ENCODE measurements at places on chromosomes 12 and 14.

GRCh38 chr12:123532808-123533649 is 490 bp downstream of the RILPL1 start:
- no peak for DNase-seq

- no peak for DNase-seq
These were observed 122.6 kb downstream of the RAD51B start for GRCh38 chr14:67942080-67942710.

DNA sequence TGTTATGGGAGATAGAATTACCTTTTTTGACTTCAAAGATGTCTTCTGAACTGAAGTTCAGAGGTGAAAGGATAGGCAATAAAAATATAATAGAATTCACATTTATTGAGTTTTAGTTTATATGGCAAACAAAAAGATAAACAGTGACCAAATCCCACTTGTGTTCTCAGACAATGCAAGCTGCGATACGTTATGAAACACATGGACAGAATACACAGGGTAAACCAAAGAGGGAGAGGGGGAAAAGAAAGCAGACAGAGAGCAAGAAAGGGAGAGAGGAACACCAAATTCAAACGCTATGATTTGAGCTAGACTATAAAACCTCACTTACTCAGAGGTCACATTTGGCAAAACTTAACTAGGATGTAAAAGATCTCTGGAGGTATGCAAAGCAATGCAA is 238.2 kb upstream of the FLRT2 start:
- DNase-seq, result no peak

DNA sequence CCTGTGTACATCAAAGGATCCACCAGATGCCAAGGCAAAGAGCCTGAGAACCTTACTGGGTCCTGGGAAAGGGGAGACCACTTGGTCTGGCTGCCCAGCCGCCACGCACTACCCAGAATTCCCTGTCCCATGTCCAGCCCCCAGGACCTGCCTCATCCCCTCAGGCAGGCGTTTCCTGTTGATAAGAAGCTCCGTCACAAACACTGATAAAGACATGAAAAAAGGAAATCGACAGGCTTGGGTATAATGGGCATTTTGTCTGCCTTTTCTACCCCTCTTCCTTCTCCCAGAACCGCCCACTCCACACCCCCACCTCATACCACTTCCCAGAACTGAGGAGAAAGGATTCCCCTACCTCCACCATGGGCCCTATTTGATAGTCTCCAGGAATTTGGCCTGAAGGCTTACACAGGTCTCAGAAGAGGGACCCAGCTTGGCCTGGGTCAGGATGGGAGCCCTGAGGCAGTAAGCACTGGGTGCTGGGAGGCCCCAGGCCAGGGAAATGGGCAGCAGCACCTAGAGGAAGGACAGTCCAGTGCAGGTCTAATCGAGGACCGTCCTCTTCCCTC is 18.8 kb downstream of the ACVRL1 start:
- DNase-seq, result no peak

GRCh38 chr12:77924703-77925102 is 94.0 kb downstream of the NAV3 start:
- DNase-seq, result no peak

DNA sequence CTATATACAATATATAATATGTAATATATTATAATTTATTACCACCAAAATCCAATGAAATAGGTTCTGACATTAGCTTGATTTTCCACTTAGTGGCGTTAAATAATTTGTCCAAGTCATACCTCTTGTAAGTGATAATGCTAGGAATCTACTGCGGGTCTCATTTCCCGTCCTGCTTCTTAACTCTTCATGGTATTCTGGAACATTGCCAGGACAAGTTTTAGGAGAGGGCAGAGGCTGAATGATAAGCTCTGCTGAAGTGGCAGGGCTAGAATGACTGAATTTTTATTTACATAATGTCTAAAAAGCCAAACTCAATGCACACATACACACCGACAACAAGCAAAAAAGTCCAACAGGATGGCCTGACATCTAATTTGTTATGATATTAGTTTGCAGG is 70.4 kb upstream of the PTPRQ start:
- DNase-seq, result no peak

DNA sequence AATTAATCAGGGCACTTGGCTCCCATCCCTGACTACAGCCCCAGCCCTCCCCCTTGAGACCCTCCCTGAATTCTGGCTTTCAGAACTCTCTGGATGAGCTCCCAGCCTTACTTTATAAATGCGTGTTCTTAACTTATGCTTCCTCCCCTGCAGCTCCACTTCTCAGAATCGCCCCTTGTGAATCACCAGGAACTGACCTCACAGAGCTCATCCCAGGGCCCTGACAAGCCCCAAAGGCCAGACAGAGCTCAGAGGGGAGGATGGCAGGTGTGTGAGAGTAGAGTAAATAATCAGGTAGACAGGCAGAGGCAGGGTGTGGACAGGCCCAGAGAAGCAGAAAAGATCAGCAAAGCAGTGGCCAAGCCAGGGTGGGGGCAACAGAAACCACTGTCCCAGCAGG is 68.2 kb upstream of the FOXN3 start:
- DNase-seq, result no peak

DNA sequence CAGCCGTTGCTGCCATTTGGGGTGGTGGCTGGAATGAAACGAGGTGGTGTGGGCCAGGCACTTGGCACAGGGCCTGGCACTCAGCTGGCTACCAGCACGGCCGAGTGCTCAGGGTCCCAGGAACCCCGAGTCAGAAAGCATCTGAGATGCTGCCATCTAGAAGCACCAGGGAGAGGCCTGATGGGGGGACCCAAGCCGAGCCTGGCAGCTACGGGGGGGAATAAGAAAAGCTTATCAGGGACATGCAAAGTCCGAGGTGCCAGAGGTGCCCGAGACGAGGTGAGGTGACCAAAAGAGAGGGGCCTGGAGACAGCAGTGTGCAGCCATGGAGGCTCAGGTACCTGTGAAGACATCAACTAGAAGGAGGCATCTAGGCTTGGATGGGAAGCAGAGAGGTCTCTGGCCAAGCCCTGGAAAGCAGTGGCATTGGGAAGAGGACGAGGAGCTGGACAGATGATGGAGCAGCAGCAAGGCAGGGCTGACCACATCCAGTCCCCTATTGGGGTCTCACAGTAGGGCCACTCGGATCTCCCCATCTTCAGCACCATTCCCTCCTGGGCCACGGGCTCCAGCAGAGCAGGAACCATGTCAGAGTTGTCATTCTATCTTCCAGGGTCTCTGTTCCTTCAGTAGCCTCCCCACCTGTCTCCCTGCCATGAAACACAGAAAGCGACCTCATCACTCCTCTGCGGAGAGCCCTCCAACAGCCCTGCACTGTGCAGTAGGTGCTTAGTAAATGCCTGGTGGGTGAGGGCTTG is 59.3 kb upstream of the DIO3 start:
- no peak for DNase-seq

Measured in cerebellar nuclear complex (tissue), 1 donor.